Activated CD4-positive, alpha-beta T cell treated with anti-CD3 and anti-CD28 coated beads for 36 hours (primary cell): ENCODE measurements at places on chromosomes 7 and 10. TPM values are rescaled to one million over a fixed set of nuclear protein-coding genes. Genes with fewer than 3 reads are reported as not detected.

Gene THNSL1
- total RNA-seq = 8.0 TPM

Gene SRGN
- 375 TPM for total RNA-seq

Gene ADIRF
- total RNA-seq = not detected

Gene NXPH1
- total RNA-seq = not detected

Gene STOX1
- 0.87 TPM for total RNA-seq

Gene NME8
- not detected for total RNA-seq

Gene PDGFA
- 5.2 TPM for total RNA-seq

Gene NKX6-2
- not detected for total RNA-seq

Gene AFAP1L2
- total RNA-seq = 2.0 TPM

Gene GTPBP10
- 40.8 TPM for total RNA-seq

Gene FAM20C
- total RNA-seq = 0.59 TPM

Gene PLEKHS1
- 0.09 TPM for total RNA-seq

Gene HOXA6
- not detected for total RNA-seq

Gene CDK14
- total RNA-seq = 0.80 TPM

Gene IL6
- 4.5 TPM for total RNA-seq

Gene FAM25C
- not detected for total RNA-seq

Gene CAMK1D
- total RNA-seq = 16.0 TPM

Gene DYNC1I1
- total RNA-seq = not detected

Gene VSIR
- total RNA-seq = 104 TPM

Gene H2AZ2
- 275 TPM for total RNA-seq

Gene ZNF425
- total RNA-seq = 0.43 TPM

Gene SPDYE16
- total RNA-seq = 0.18 TPM

Gene ANKRD2
- not detected for total RNA-seq

Gene SPDYE8
- total RNA-seq = not detected

Gene FKBP6
- not detected for total RNA-seq

Gene LRRD1
- not detected for total RNA-seq

Gene CNNM1
- total RNA-seq = 1.4 TPM

Gene OGDHL
- total RNA-seq = 0.44 TPM

Gene APBB1IP
- 53.3 TPM for total RNA-seq

Gene COMTD1
- 41.0 TPM for total RNA-seq

Gene DDX56
- 104 TPM for total RNA-seq

Gene PPP1R17
- total RNA-seq = not detected

Gene PRSS1
- total RNA-seq = not detected

Gene MUC3A
- total RNA-seq = not detected

Gene RASSF4
- 1.0 TPM for total RNA-seq

Gene STRIP2
- total RNA-seq = 41.3 TPM

Gene NPFFR1
- not detected for total RNA-seq

Gene SUMF2
- total RNA-seq = 128 TPM

Gene LIPJ
- not detected for total RNA-seq

Gene PDK4
- not detected for total RNA-seq

Gene CPVL
- total RNA-seq = not detected

Gene CTAGE8
- total RNA-seq = 1.9 TPM

Gene ZNF862
- 18.3 TPM for total RNA-seq

Gene CCDC172
- not detected for total RNA-seq

Gene KCND2
- not detected for total RNA-seq

Gene TMEM176A
- not detected for total RNA-seq

Gene ASIC3
- total RNA-seq = 5.5 TPM

Gene KAT6B
- 20.9 TPM for total RNA-seq

Gene GRID2IP
- total RNA-seq = 0.11 TPM

Gene ERVW-1
- not detected for total RNA-seq

Gene RNLS
- 4.3 TPM for total RNA-seq

Gene HABP2
- not detected for total RNA-seq

Gene DIP2C
- total RNA-seq = 0.94 TPM

Gene FGFR2
- total RNA-seq = not detected

Gene PCLO
- total RNA-seq = under 0.01 TPM
